ENCODE measurements at places on chromosomes 1 and 21.

- DNase-seq = no peak
Measured at GRCh38 chr21:34553151-34553952, 41.3 kb upstream of the KCNE1 start.

DNA sequence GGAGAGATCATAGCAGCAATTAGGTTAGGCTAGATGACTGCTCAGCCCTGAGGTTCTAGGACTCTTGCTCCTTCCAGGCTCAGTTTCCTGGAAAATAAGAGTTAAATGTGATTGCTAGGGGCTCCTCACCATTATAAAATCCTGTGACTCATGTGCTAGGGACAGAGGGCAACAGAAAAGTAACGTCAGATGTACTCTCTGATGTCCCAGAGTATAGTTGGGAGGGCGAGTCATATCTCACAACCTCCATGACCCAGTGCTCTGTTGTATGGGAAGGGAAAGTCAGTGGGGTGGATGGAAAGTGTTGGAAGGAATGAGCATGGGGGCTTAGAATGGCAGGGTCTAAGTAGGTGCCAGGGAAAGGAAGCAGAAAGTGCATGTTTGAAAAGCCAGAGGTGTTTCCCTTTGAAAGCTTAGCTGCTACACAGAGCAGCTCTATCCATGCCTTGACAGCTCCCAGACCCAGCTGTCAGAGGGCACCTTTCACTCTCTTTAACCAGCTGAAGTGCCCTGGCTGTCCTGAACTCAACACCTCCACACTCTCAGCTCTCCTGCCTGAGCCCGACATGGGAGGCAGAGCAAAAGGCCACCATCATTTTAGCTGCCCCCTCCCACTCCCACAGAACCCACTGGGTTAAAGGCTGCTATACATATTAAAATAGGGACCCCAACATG is 11.6 kb downstream of the GJA5 start:
- DNase-seq = no peak

- no peak for DNase-seq
Measured at GRCh38 chr1:171113382-171113781, 22.7 kb downstream of the FMO3 start.

DNA sequence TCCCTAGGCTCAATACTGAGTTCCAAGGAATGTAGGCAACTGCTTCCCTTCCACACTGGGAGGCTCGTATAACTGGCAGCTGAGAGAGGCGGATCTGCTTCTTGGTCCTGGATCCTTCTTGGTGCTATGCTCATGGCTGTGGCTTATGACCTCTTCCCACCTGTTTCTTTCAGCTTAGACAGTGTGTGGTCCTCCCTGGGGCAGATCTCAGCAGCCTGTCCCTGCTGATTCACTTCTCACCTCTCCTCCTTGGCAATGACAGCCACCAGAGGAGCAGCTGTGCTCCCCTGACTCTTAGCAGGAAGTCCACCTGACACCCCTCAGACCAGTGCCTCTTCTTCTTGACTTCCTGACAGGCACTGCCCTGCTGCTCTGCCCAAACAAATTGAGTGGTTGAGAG is 75.1 kb upstream of the PTGFRN start:
- no peak for DNase-seq

- DNase-seq = no peak
Measured at GRCh38 chr1:41498391-41498790, 13.9 kb upstream of the EDN2 start.

GRCh38 chr21:16308269-16308668 is 578.5 kb downstream of the USP25 start:
- no peak for DNase-seq

DNA sequence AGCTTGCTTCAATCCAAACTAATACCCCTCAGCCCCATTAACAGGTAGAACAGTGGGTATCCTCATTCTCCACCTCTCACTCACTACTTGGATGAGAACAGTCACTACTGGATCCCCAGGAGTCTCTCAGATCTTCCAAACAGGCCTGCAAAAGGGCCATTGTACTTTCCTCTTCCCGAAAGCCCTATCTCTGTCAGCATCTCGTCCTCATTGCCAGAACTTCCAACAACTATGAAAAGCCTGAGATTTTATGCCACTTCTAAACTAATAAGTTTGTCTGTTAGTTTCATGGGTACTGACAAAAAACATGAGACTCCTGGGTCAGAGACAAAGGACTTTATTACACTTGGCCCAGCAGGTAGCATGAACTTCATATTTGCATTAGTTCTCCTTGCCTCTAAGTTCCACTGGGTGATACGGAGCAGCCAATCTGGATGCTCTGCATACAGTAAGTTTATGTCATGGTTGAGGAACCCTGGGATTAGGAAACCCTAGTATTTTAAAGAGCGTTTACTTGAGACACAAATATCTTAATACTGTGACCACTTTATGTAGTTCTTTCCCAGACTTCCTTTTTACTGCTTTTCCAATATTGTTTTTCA is 38.1 kb downstream of the VANGL2 start:
- no peak for DNase-seq

DNA sequence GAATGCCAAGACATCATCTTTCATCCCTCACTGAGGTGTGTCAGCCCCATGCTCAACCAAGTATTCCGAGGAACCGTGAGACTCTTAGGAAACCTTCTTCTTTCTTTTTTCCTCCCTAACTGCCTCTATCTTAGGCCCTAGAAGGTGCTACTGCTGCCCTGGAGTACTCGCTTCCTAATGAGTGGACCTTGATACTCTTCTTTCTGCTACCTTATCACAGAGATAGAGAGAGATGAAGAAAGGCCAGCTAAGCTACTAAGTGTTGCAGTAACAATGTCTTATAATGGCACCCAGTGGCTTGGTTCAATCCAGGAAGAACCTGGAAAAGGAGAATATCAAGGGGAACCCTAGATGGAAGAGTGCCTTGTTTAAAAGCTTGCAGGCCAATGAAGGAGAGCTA is 86.6 kb downstream of the KIRREL1 start:
- DNase-seq = no peak

DNA sequence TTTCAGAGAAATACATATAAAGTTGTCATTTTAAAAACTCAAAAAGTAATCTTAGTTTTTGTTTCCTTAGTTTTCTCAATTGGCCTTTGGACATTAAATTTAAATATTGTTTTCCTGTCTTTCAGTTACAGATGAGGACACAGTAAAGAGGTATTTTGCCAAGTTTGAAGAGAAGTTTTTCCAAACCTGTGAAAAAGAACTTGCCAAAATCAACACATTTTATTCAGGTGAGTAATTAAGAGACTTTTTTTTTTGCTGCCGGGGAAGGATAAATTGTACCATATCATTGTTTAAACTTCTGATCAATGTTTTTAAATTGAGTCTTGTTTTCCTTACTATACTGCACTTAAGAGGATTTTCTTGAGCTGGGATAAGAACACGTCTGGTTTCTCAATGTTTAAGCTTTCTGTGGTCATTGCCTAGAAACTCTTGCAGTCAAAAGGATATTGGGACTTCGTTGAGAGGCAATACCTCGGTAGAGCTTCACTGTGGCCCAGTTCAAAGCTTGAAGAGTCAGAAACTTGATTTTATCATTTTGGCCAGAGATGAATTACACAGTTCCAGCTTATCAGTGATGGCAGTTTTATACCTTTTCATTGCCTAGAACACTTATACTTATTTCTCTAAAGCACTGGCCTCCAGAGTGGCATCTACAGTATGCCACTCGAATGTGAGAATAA is 124.9 kb upstream of the KIAA1614 start:
- no peak for DNase-seq

- DNase-seq = no peak
Measured at GRCh38 chr1:14712136-14712535, 113.7 kb downstream of the KAZN start.

DNA sequence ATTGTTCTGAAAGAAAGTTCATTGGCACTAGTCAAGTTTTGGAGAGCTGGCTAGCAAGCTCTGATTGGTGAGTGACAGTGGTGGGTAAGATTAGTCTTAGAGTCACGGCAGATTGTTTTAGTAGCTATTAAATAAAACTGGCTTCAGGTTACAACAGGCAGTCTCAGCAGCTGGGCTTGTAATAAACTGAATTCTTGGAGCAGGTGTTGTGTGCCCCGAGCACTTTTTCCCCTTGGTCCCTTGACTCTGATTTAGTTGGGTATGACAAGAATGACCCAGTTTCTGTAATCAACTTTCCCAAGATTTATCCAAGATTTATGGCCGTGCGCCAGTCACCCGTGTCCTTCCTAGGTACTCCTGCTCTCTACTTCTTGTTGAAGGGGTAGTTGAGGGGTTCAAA is 40.2 kb downstream of the TBCE start:
- no peak for DNase-seq

DNA sequence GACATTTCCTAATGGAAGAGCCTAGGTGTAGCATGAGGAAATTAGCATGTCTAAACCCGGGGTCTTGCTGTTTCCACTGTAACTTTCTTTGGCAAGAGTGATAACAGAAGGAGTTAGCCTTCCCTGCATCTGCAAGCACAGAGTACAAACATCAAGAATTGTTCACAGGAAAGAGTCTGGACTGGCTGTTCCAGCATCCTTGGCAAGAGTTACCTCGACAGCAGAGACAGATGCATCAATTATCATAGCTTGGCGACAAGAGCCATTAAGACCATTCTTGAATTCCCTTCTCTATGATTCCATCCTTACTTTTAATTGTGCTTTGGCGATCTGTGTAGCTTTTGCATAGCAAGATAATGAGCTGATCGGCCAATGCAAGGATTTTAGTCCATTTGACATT is 82.8 kb upstream of the RALGPS2 start:
- DNase-seq = no peak

GRCh38 chr21:37041706-37042271 is 31.1 kb downstream of the PIGP start:
- DNase-seq = no peak

GRCh38 chr1:7290971-7291970 is 479.8 kb upstream of the VAMP3 start:
- no peak for DNase-seq

- no peak for DNase-seq
Measured at GRCh38 chr1:29502225-29502910, 266.0 kb downstream of the PTPRU start.

DNA sequence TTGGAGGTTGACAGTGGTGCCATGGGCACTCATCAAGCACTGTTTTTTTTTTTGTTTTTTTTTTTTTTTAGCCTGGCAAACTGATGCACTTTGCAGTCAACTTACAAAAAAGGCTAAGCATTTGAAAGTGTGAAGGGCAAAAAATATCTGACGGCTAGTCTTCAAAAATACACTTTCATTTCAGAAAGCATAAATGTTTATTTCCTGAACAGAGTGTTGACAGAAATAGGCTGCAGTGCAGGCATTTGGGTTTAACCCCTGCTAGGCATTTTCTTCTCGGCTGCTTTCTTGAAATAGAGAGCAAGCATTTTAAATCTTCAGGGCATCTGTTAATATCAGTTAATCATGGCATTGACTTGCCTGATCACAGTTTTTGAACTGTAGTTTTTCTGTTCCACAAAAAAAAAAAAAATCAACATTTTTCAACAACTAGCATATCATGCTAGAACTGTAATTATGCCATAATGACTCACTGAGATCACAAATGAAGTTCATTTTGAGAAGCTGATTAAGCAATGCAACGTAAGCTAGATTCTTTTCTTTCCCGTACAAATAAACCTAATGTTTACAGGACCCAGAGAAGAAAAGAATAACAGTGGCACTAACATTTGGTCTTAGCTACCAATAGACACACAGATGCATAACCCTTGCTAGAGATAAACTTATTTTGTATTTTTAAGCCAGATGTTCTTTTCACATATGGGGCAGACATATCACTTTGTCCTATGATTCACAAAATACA is 100.4 kb upstream of the USH2A start:
- no peak for DNase-seq

- no peak for DNase-seq
Measured at GRCh38 chr21:25342816-25343215, 264.5 kb downstream of the MRPL39 start.

DNA sequence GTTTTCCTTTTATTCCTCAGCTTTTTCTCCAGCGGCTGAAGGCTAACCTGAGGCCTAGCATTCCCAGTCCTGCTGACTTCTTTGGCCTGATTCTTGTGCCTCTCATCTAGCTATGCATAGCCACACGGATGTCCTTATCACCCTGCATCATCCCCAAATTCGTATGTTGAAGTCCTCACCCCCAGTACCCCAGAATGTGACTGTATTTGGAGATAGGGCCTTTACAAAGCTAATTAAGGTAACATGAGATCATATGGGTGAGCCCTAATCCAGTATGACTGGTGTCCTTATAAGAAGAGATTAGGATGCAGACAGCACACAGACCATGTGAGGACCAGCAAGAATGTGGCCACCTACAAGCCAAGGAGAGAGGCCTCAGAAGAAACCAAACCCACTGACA is 44.6 kb downstream of the CDCP2 start:
- no peak for DNase-seq

DNA sequence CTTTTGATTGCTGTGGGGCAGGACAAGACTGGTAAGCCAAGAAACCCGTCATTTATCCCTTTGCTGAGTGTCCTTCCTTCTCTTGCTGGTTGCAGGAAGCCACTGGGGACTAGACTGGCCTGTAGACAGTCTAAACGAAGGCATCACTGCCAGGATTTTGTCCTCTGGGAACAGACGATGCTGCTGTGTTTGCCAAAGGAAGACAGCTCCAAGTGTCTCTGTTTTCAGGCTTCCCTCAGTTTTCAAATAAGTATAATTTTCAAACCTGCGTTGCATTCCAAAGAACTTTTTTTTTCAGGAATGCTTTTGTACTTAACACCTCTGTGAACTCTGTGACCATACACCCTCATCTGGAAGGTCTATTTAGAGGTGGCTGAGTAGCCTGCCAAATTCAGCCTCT is 269.4 kb downstream of the HLX start:
- DNase-seq = no peak

- no peak for DNase-seq
Measured at GRCh38 chr1:66540434-66541032, 6.6 kb downstream of the SGIP1 start.

- no peak for DNase-seq
Measured at GRCh38 chr1:185857442-185857841, 123.3 kb downstream of the HMCN1 start.

- no peak for DNase-seq
Measured at GRCh38 chr1:215418876-215419447, 148.1 kb upstream of the KCTD3 start.

- DNase-seq = no peak
Measured at GRCh38 chr1:41222496-41222895, 19.6 kb downstream of the SCMH1 start.

GRCh38 chr1:179175011-179175841 is 54.3 kb downstream of the ABL2 start:
- DNase-seq = no peak

GRCh38 chr1:245039196-245039595 is 115.6 kb upstream of the KIF26B start:
- no peak for DNase-seq

GRCh38 chr21:39888848-39889247 is 21.6 kb downstream of the PCP4 start:
- no peak for DNase-seq

- DNase-seq = peak; percentile 59
Measured at GRCh38 chr1:56028244-56028643, 551.1 kb downstream of the PLPP3 start.

GRCh38 chr1:232238009-232238408 is 391.9 kb downstream of the SIPA1L2 start:
- no peak for DNase-seq

- DNase-seq = no peak
Measured at GRCh38 chr1:98059620-98060019, 138.8 kb upstream of the DPYD start.

- DNase-seq = no peak
Measured at GRCh38 chr1:93253516-93253915, 73.0 kb downstream of the CCDC18 start.

GRCh38 chr1:17052641-17053040 is 1.2 kb downstream of the SDHB start:
- DNase-seq = no peak
